SK-N-SH (cell line): ENCODE measurements at places on chromosomes 5 and 9.

DNA sequence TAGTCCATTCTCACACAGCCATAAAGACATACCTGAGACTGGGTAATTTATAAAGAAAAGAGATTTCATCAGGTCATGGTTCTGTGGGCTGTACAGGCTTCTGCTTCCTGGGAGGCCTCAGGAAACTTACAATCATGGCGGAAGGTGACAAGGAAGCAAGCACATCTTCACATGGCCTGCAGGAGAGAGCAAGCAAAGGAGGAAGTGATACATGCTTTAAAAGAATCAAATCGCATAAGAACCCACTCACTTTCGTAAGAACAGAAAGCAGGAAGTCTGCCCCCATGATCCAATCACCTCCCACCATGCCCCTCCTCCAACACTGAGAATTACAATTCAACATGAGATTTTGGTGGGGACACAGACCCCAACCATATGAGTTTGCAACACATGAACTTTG lies 5.1 kb upstream of the FBXO38 start:
- DNase-seq = no peak

- DNase-seq = no peak
Observed at GRCh38 chr5:107808671-107809137, 138.0 kb upstream of the EFNA5 start.

- DNase-seq = no peak
Observed at GRCh38 chr9:37944266-37944650, 40.3 kb upstream of the SLC25A51 start.

DNA sequence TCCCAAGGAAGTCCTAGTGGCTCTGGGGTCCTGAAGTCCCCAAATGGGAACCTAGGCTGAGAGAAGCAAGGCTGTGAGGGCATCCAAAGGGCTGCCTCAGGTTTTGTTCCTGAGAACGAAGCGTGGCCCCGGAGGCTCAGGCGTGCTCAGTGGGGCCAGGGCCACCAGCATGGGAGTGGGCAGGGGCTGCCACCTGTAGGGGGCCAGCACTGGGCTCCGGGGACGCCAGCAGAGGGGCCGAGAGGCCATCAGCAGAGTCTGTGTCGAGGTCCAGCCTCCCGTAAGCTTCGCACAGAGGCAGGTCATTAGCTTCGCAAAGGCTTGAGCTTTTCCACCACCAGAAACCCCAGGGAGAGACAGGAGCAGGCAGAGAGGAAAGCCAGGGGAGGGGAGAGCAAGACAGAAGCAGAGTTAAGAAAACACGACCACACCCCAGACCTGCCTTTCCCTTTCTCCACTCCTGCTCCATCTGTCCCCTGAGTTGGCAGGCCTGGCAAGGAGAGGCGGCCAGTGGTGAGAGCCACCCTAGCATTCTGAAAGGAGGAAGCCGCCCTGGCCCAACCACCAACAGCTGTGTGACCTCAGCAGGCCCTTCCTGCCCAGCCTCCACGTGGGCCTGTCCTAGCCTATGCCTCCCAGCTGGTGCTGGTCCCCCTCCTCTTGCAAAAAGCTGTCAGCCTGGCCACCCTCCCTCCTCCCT lies 5.5 kb upstream of the SURF6 start:
- no peak for DNase-seq

- DNase-seq = peak; percentile 30
Observed at GRCh38 chr5:111755942-111756381, 1.0 kb downstream of the NREP start.

- DNase-seq = no peak
Observed at GRCh38 chr5:54769072-54769471, 216.3 kb downstream of the ESM1 start.

DNA sequence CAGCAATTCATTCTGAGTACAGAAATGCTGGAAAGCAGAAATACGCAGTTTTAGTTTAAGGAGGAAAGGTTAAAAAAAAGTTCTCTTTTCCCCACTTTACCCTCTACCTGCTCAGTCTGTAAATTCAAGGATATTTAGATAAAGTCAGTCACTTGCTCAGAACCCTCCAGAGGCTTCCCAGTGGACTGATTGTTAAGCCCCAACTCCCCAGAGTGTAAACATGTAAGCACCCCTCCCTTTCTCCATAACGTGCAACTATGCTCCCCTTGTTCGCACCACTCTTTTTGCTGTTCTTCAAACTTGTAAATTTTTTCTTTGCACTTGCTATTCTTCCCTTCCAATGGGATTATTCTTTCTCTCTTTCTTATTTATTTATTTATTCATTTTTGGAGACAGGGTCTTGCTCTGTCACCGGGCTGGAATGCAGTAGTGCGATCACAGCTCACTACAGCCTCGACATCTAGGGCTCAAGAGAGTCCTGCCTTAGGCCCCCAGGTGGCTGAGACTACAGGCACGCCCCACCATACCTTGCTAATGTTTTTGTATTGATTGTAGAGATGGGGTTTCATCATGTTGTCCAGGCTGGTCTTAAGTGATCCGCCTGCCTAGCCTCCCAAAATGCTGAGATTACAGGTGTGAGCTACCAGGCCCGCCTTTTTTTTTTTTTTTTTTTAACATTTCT lies 32.5 kb upstream of the ERBIN start:
- DNase-seq = no peak

- DNase-seq = no peak
Observed at GRCh38 chr5:178160176-178160575, 6.5 kb upstream of the NHP2 start.

- no peak for DNase-seq
Observed at GRCh38 chr9:125277411-125277810, 15.8 kb downstream of the GAPVD1 start.

DNA sequence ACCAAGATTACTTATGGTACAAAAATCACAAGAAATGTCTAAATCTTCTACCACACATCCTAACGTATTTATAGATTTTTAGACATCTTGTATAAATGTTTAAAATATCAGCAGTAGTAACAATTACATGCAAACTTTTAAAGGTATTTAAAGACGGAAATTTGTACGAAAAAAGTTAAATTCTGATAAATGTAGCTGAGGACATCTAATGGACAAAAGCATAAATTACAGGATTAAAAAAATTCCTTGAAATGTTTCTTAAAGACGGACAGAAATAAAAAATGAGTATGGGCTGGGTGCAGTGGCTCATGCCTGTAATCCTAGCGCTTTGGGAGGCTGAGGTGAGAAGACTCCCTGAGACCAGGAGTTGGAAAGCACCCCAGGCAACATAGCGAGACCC lies 15.8 kb downstream of the ERCC8 start:
- DNase-seq = no peak

DNA sequence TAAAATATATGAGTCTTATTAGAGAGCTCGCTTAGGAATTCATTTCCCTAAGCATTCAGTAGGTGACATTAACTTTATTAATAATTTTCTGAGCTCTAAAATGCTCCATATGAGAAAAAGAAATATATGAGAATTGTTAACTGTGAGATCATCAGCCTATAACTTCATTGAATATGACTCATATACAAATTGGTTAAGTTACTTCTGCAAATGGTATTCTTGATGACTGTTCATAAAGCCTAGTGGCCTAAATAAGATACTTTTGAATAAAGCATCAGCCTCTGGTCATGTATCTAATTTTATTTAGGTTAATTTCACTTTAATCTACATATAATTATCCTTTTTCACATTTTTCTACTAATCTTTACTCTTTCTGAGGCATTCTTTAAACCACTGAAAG lies 710.2 kb upstream of the ACO1 start:
- no peak for DNase-seq

DNA sequence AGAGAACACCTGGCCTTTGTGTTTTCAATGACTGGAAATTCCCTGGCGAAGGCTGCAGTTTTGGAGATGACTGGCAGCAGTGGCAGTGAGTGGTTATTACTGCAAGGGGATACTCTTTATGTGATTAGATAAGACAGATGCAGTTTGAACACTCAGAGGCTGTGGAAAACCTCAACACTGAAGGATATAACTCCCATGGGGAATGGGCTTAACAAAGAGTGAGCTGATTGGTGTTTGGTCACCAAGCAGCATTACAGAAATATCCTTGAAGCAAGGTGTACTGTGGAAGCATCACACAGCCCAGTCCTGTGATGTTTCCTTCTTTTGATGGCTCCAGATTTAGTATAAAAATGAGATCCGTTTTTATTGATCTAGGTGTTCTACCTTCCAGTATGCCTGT lies 490.7 kb upstream of the PTPRD start:
- no peak for DNase-seq

DNA sequence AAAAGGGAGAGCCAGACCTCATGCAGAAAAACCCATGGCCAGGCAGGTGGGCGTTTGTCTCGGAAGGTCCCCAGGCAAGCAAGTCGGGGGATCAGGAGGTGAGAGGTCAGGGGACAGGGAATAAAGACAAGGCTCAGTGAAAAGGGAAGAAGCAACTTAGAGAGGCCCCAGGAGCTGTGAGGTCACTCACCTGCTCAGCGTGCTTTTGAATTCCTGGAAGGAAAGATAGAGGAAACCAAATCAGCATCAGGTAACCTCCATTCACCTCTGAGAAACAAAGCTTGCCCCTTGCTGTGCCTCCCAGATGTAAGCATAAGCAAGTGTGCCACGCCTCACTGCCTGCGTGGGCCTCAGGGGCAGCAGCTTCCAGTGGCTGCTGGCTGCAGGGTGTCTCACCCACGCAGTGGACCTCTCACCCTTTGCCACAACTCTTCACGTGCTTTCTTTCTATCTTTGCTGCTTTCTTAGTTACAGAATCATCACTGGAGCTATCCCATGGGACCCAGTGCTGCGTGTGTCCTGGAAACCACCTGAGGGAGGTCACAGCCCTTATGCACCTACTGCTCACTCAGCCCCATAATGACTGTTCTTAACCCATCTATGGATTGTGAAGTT lies 6.0 kb downstream of the TRIM7 start:
- no peak for DNase-seq

GRCh38 chr9:35844628-35845270 lies 15.7 kb downstream of the TMEM8B start:
- DNase-seq = no peak

- no peak for DNase-seq
Observed at GRCh38 chr5:4817767-4818166, 322.4 kb upstream of the ADAMTS16 start.

DNA sequence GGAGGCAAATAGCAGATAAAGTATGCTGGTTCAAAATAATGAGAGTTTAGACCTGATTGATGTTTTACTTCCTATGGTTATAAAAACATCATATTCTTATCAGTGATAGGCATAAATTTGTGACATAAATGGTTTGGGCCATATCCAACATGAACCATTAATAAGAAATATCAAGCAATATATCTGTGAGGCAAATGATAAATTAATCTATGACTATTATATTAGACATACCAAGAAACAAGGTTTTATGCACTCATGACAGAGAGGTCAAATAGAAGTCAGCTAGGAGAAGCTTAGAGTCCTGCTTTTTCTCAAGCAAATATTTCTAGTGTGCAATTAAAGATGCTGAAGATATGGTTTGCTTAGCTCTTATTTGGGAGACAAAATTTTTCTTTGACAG lies 10.4 kb downstream of the SMIM3 start:
- DNase-seq = no peak

GRCh38 chr5:137037848-137038247 lies 461.3 kb downstream of the SPOCK1 start:
- DNase-seq = no peak

DNA sequence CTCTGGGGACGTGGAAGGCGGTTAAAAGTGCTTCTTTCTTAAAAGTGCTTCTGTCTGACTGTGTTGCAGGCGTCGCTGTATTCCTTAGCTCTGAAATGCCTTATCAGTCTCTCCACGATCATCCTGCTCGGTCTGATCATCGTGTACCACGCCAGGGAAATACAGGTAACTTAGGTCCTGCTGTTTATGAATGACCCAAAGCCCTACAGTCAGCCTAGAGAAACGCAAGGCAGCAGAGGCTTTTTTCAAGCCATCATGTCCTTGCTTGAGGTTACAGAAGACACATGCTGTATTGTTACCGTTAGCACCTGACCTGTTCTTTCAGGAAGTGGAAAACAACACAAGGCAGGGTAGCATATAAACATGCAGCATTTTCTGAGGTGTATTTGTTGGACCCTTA lies 2.0 kb downstream of the KCNN2 start:
- no peak for DNase-seq

DNA sequence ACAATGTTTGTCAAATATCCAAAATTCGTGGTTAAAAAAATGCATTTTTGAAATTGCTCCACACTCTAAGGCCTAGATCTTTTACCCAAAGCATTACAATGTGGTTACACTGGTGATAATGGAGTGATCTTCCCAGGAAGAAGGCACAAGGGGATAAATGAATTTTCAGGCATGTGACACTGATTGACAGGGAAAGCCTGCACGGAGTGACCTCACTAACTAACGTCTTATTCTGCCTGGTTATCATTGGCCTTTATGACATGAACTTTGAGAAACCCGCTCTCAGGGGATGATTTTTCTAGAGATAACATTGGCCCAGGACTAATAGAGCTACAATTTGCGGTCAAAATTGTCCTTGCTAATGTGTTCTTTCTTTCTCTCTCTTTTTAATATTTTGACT lies 137.6 kb downstream of the PRKACG start:
- no peak for DNase-seq

- DNase-seq = no peak
Observed at GRCh38 chr9:5582835-5583195, 46.1 kb upstream of the RIC1 start.

DNA sequence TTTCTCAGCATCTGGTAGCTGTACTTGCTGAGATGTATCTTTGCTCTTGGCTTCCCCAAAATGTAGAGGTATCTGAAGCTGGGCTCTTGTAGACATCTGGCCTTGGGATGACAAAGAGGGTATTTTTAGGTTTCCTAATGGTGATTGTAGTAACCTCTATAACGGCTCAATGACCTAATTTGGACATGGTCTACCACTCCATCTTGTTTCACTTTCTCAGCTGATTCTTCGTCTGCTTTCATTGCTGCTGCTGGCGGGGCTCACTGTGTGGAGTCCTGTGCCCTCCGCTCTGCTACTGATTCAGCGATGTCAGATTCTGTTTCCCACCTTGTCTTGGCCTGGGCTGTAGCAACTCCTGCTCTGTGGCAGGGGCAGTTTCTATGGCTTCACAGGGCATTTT lies 12.7 kb upstream of the MARCHF11 start:
- no peak for DNase-seq

DNA sequence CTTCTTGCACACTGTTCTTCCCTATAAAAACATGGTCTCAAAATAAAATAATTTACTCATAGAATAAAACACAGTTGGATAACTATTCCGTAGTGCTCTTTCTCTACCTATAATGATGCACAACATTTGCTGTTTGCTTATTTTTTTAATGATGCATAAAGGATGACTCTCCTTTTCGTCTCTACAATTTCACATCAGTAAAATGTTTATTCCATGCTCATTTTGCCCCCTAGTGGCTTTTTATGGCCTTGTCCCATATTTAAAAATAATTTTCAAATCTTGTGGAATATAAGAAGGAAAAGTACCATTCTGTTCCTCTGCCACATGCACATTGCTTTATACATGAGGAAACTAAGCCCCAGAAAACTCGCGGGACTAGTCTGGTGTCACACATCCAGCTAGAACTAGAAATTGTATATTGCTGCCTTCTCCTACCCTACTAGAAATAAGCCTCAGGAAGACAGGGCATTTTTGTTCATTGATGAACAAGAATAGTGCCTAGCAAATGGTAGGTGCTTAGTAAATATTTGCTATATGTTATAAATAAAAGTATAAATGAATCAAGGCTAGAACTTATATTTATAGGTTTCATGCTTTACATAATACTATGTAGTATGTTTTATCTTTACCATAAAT lies 12.7 kb downstream of the KCTD16 start:
- peak; percentile 44 for DNase-seq
